ENCODE measurements at places on chromosomes 11 and 22.

GRCh38 chr11:130381317-130381716 lies 47.1 kb downstream of the ADAMTS8 start:
- DNase-seq: no peak

DNA sequence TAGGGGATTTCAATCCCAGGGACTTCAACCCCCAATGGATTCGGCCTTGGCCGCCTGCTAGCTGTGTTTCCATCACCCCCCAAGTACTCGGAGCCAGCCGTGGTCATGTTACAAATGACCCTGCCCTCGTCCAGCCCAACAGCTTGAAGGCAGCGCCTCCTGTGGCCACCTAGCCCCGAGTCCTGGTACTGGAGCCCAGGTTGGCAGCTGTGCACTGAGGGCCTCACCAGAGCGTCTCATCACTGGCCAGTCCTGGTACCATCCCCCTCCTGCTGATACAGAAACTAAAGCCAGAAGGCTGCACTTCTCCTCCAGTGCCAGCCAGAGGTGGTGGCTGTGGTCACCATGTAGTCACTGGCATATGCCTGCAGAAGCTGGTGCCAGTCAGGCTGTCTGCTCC lies 44.9 kb upstream of the FADD start:
- DNase-seq: no peak

GRCh38 chr11:59012398-59013265 lies 73.3 kb downstream of the GLYATL1 start:
- DNase-seq: no peak

DNA sequence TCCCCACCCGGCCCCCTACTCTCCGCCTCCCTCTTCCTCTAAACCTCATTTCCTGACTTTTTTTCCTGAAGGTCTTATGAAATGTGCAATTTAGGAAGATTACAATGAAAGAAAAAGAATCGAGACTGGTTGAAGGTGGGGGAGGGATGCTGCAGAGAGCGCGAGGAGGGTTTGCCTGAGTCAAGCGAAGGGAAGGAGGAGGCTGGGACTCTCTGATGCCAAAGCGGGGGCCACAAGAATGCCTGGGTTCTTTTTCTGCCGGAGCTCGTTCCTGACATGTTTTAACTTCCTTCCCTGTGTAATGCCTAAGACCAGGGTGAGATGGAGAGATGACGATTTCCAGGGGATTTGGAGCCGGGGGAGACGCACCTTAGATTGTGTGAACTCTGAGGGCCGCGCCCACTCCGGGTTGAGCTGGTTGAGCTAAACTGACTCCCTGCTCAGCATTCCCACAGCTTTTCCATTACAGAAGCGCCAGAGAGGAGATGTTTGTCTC lies 270.5 kb upstream of the SORL1-AS1 start:
- DNase-seq: peak; percentile 8

- no peak for DNase-seq
Observed at GRCh38 chr22:20026204-20026908, 5.4 kb downstream of the TANGO2 start.

GRCh38 chr11:1382831-1383607 lies 6.7 kb upstream of the BRSK2 start:
- peak; percentile 75 for DNase-seq

GRCh38 chr11:62726915-62727164 lies 417 bp downstream of the HNRNPUL2 start:
- no peak for DNase-seq

DNA sequence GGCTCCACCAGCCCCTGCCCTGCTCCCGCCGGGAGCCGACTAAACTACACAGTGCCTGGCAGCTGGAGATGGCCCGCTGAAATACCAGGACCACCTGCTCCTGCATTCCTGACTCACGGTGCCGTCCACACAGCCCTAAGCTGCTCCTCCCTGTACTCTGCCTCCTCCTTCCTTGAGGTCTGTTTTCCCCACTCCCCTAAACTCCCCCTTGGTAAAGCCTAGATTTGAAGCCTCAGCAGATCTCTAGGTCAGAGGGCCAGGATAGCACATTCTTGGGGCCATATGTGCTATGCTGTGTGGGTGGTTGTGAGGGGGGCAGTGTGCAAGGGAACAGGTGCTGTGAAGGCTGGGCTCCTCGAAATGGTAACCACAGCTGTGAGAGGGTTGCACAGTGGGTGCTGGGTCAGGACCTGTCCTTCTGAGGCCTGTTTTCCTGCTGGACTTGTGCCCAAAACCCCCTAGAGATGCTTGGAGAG lies 9.7 kb downstream of the LRFN4 start:
- no peak for DNase-seq

DNA sequence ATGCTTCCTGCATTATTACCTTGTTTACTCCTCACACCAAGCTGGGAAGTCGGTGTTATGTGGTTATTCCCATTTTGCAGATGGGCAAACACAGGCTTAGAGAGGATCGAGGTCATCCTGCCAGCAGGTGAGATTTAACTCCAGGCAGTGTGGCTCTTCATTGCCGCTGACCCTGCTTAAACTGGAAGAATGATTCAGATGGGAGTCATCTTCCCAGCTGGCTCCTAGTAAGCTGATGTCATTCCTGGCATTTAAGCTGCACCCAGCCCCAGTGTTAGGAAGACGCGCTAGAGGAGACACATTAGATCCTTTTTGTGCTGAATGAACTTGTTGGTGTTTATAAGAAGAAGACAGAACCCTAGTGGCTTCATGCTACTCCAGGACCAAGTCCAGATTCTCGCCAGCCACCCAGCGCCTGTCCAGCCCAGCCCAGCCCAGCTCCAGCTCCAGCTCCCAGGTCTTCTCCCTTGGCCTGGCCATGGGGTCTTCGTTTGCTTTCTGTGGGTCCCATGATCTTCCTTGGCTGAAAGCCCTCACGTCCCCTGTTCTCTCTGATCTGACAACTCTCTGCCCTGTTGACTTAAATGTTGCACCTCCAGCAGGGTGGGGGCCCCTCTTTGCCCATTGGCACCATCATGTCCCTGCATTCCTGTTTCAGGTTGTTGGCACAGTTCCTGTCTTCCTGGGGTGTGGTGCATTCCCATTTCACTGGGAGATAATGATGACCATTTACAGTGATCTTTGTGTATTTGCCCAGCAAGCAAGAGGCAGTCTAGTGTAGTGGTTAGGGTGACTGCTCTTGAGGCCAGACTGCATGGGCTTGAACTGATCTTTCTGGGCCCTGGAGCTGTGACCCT lies 13.6 kb downstream of the PARVB start:
- DNase-seq: peak; percentile 94

DNA sequence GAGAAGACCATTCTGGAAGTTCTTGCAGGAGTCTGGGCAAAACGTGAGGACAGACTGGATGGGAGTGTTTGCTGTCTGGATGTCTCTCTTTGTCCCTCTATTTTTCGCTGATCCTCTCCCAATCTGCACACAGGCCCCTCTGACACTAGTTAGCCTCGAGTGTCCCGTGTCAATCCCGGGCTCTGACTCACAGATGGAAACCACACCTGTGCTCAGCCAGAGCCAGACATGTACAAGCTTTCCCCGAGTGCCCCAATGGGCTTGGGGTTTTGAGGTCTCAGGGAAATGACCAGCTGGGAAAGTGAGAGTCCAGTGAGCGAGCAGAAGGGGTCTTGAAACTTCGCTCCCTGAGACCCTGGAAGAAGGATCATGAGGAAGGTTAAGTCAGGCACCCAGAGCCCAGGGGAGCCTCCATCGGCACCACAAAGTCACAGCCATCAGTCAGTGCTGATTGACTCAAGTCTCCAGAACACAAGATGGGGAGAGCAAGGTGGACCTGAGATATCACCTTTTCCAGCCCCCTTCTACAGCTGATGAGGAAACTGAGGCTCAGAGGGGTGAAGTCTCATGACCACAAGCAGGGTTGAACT lies 13.9 kb downstream of the APOL2 start:
- no peak for DNase-seq

GRCh38 chr22:48652796-48653195 lies 1174.9 kb downstream of the BRD1 start:
- DNase-seq: no peak

GRCh38 chr11:18452927-18453326 lies 2.7 kb upstream of the LDHAL6A start:
- peak; percentile 47 for DNase-seq

- DNase-seq: no peak
Observed at GRCh38 chr11:118000067-118000849, 14.1 kb downstream of the IL10RA start.

DNA sequence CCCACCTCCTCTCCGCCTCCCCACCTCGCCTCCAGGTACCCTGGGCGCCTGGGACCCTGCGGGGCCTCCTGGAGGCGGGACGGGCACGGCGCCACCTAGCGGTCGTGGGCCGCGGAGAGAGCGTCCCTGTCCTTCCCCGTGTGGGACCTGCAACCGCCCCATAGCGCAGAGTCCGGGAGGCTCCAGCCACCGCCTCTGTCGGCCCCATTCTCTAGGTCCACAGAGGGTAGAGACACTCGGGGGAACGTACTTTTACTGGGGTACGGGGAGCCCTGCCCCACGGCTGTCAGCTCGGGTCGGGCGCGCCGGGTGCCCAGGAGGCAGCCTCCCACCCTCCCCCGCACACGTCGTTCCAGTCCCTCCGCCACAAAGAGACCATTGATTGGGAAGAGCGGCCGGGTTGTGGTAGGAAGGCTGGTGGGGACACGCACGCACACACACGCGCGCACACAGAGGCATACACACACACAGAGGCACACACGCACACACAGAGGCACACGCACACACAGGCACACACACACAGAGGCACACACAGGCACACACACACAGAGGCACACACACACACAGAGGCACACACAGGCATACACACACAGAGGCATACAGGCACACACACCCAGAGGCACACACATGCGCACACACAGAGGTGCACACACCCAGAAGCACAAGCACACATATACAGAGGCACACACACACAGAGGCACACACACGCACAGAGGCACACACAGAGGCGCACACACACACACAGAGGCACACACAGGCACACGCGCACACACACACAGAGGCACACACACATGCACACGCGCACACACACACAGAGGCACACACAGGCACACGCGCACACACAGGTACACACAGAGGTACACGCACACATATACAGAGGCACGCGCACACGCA lies 12.6 kb upstream of the NECTIN1 start:
- peak; percentile 29 for DNase-seq

- DNase-seq: no peak
Observed at GRCh38 chr11:69260622-69261021, 33.3 kb upstream of the MYEOV start.

DNA sequence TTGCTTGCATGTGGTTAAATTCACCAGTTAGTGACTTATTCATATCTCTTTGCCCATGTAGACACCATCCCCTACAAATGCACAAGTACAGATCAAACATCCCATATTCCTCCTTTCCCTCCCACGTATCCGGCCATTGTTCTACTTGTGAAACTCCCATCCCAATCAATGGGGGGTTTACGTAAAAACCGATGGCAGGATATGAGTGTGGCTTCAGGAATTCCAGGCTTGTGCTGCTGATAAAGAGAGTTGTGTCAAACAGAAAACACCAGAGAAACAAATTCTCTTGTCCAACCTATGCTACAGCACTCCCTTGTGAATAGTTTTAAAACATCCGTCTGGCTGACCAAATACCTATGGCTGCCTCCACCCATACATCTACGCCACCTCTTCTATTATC lies 15.5 kb downstream of the FLI1 start:
- DNase-seq: peak; percentile 96

GRCh38 chr11:5345831-5346230 lies 2.5 kb upstream of the OR51B5 start:
- no peak for DNase-seq

- DNase-seq: peak; percentile 64
Observed at GRCh38 chr22:37607010-37607934, 1.4 kb upstream of the GGA1 start.

DNA sequence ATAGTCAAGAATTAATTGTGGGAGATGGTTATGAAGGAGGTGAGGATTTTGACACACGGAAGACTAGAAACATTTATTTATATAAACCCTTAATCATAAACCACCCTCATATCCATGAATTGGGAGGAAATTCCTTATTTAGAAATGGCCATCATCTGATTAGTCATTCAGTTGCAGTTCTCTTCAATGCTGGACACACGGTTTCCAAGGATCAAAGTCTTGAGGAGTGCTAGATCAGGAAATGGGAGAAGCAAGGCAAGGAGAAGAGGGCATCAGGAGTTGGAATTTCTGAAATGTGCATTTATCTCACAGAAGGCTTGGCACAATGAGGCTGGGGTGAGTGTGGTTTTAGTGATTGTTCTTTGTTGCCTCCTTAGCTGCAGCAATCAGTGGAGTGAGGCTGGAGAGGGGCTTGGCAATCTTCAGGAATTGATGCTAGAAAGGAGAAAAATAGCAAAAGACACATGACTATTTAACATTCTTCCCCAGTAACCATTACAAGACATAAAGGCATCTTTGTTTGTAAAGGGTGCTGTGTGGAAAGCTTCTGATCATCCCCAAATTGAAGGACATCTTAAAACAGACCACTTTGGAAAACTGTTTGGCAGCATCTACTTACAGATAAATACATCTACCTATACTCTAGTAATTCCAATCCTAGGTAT lies 21.6 kb upstream of the GDPD4 start:
- DNase-seq: peak; percentile 50

GRCh38 chr11:91587131-91587530 lies 637.5 kb upstream of the FAT3 start:
- DNase-seq: no peak

DNA sequence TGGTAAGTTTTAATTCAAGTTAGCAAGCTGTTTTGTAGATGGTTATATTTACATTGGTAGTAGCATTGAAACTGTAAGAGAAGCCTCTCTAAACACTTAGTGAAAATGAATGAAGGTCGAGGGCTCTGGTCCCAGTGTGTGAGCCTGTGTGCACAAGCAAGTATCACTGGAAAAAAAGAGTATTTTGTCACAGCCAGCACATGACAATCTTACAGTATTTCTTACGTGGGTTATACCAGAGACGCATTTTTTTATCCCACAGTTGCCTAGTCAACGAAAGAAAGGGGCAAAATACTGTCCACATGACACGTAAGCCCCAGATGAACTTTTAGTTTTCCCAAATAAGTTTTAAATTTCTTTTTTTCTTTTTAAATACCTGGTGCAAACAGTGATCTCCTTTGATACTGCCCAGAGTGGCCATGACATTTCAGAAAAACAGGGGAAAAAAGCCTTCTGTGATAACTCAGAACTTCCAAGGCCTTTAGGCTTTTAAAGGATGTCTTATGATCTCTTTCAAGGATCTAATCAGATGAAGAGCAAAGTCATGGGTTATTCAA lies 23.5 kb downstream of the RAB38 start:
- no peak for DNase-seq

DNA sequence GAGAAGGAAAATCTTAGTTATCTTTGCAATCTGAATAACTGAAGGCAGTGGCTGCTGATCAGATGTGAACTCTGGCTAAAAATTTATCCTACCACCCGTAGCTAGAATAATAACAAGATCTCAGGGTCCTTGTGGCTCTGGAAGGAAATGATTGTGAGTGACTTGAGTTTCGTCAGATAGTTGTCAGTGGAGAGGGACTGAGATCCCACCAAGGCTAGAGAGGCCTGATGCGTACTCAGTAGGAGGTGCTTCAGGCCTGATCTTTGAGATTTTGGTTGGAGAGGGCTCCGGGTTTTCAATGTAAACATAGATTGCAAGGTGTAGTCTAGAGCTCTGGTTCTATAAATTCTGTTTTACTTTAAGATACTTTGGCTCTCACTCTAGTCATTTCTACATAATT lies 1.4 kb downstream of the MADD start:
- no peak for DNase-seq

Data from EL (cell line).